ENCODE measurements at places on chromosomes 12 and 14. TPM values are rescaled to one million over a fixed set of nuclear protein-coding genes. Genes with fewer than 3 reads are reported as not detected.

Gene C12orf60
- polyA plus RNA-seq, result 1.3 TPM

Gene GZMB
- polyA plus RNA-seq, result 0.08 TPM

Gene MYH6
- not detected for polyA plus RNA-seq

Gene FAM181A
- polyA plus RNA-seq, result not detected

Gene RIMBP2
- 0.12 TPM for polyA plus RNA-seq

Gene IRF2BPL
- polyA plus RNA-seq, result 5.6 TPM

Gene RPS29
- polyA plus RNA-seq, result 7,725 TPM

Gene FAM90A1
- polyA plus RNA-seq, result 0.05 TPM

All from keratinocyte (primary cell).